ENCODE measurements at places on chromosomes 3 and 15. TPM values are rescaled to one million over a fixed set of nuclear protein-coding genes. Genes with fewer than 3 reads are reported as not detected.

Gene KIF7
- total RNA-seq = 11.3 TPM

Gene STRIT1
- total RNA-seq = not detected

- DNase-seq = no peak
Observed at GRCh38 chr3:105764378-105765307, 104.2 kb downstream of the CBLB start.

Gene TLE3
- total RNA-seq = 56.9 TPM

DNA sequence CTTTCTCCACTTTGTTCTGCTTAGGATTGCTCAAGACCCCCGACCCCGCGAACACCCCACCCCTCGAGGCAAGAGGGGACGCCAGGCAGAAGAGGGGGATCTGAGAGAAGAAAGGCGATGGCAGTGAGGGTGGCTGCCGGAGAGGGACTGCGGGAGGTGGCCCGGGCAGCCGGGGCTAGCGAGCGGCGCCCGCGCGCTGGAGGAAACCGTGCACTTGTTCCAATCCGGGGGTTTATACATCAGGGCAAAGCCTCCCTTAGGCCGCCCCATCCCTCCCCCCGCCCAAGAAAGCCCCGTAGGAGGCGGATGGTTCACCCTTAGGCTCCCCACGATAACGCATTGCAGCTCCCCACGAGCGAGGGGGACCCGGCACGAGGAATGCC is 475 bp downstream of the ERC2 start:
- DNase-seq = no peak
